ENCODE measurements at places on chromosomes 5 and 9.
A peak's percentile ranks its signal among the peaks of the same experiment; 100 is the strongest.

DNA sequence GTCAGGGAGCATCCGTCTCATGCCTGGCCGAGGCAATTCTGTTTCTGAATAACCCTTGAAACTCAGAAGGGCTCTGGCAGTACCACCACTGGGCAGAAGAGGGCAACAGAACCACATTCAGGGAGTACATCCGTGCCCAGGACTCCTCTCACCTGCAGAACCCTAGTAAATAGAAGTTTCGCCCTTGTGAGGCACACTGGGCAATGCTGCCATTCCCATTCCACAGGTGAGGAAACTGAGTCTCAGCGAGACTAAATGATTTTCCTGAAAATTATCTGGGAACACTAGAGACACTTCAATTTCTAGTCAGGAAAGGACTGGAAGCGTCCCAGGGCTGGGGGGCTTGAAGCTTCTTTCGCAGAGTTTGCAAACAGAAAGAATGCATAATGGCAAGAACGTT lies 74.7 kb downstream of the FGF1 start:
- DNase-seq = peak; percentile 81

GRCh38 chr5:121430538-121430937 lies 421.1 kb upstream of the FTMT start:
- no peak for DNase-seq

GRCh38 chr9:118003240-118003639 lies 299.0 kb downstream of the TLR4 start:
- no peak for DNase-seq

- DNase-seq = no peak
Observed at GRCh38 chr9:76159293-76159926, 234.8 kb downstream of the RFK start.

DNA sequence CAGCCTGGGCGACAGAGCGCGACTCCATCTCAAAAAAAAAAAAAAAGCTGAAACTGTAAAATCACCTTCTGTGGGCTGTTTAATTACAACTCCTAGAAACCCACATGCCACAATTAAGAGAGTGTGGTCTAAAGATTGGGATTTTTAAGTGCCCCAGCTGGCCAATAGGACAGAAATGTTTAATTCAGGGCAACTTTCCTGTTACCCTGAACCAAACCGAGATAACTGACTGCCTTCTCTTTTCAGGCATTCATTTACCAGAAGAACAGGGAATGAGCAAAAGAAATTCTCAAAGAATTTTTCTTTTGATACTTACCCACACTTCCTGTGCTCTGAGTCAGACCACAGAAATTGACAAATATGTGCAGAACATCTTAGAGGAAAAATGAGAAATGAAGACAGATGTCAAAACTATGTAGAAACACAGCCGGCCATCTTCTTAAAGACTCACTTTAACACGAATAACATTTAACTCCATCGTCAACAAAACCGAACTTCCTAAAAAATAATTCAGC lies 221.3 kb upstream of the DAPK1 start:
- DNase-seq = peak; percentile 30

- no peak for DNase-seq
Observed at GRCh38 chr9:133351908-133352634, 4.1 kb downstream of the RPL7A start.

- DNase-seq = no peak
Observed at GRCh38 chr9:4214486-4214885, 85.4 kb downstream of the GLIS3 start.

DNA sequence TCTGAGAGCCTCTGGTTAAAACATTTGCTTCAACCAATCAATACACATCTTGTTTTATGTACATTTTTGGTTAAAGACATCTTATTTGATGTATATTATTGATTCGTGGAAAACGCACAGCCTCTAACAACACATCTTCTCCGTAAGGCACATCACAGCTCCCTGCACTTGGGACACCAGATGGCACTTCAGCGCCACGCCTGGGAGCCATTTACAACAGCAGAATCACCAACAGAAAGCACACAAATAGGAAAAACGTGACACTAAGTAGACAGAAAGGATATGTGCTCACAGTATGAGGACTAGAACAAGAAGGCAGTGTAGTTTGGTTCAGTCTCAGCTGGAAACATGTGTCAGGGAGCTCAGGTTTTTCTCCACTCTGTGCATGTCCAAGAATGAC lies 199.7 kb downstream of the ROR2 start:
- no peak for DNase-seq

- DNase-seq = no peak
Observed at GRCh38 chr5:73299665-73300336, 126.8 kb downstream of the TMEM174 start.

GRCh38 chr9:75010570-75010969 lies 17.5 kb downstream of the CARNMT1 start:
- DNase-seq = no peak

GRCh38 chr9:91843623-91844148 lies 106.3 kb downstream of the ROR2 start:
- no peak for DNase-seq
